Occipital lobe (tissue), 3 donors: ENCODE measurements at places on chromosomes 7 and 10. TPM values are rescaled to one million over a fixed set of nuclear protein-coding genes. Genes with fewer than 3 reads are reported as not detected.

Gene MMD2
- total RNA-seq = 0.94 TPM

DNA sequence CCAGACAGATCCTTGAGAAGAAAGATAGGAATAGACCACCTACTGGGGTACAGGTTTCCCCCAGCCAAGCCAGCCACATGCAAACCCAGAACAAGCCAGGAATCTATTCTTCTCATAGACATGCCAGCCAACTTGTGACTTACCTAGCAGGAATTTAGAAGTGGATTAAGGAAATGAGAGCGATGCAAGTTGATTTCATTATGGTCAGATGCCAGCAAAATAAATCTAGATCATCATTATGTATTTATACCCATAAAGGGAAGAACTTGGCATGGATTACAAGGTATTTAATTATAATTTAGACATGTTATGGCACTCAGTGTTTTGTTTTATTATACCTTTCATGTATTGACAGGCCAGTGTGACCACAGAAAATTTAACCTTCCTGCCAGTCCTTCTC is 32.8 kb downstream of the SLC35G1 start:
- no peak for DNase-seq

GRCh38 chr10:91190388-91190870 is 30.0 kb upstream of the PCGF5 start:
- DNase-seq = no peak

DNA sequence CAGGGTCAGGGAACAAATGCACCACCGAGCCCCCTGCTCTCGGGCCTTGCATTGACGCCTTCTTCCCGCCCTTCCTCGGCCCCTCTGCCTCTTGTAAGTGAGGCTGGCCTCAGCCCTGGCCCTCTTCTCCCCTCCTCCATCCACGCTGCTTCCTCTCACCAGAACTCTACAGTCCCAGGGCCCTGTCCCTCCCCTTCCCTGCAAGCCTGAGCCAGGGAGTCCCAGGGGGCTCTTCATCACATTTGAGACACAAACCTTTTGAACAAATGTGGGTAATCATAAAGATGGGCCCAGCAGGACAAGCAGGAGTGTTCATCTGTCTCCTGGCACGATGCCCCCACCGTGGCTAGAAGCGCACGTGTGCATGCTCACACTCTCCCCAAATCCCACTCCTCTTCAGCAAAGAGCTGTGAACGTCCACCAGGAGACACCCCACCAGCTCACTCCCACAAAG is 57.7 kb downstream of the SLIT1 start:
- DNase-seq = no peak

DNA sequence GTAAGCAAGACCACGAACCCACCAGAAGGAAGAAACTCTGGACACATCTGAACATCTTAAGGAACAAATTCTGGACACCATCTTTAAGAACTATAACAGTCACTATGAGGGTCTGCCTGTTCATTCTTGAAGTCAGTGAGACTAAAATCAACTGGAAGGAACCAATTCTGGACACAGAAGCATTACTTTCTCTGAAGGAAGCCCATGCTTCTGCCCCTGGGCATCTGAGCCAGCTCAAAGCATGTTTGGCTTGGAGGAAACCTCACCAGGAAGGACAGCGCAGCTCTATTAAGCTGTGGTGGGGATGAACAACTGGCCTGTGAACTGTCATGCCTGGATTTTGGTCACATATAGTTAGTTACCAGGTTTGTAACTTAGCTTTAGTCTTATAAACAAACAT is 132.4 kb upstream of the GDF10 start:
- no peak for DNase-seq

DNA sequence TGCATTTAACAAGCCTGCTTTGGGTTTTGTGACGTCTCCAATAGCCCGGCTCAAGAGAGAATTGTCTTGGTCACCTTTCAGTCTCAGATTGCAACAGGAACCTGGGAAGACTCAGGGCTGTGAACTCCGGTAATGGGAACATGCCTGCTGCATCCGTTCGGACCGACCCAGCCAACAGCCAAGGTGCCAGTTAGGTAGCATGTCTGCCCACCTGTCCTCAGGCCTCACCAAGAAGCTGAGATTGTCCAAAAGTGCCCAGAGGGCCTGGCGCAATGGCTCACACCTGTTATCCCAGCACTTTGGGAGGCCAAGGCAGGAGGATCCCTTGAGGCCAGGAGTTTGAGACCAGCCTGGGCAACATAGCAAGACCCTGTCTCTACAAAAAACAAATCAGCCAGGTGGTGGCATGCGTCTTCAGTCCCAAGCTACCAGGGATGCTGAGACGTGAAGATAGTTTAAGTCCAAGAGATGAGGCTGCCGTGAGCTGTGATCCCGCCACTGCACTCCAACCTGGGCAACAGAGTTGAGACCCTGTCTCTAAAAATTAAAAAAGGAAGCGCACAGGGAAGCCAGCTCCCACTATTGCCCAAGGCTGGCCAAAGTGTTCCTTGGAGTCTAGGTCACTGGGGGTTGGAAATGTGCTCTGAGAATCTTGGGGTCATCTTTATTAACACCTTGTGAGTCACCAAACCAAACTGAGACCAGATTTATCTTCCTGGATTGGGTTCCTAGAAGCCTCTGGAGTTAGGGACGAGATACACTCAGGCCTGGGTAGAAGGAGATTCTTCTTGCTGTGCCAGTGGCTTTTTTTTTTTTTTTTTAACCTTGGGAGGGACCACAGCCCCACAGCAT is 26.9 kb downstream of the BAG3 start:
- no peak for DNase-seq

GRCh38 chr10:81820418-81820817 is 54.6 kb upstream of the NRG3 start:
- no peak for DNase-seq

- DNase-seq = no peak
Observed at GRCh38 chr7:145919712-145920111, 196.9 kb upstream of the CNTNAP2 start.

GRCh38 chr7:142535123-142535779 is 214.0 kb upstream of the PRSS1 start:
- DNase-seq = no peak

DNA sequence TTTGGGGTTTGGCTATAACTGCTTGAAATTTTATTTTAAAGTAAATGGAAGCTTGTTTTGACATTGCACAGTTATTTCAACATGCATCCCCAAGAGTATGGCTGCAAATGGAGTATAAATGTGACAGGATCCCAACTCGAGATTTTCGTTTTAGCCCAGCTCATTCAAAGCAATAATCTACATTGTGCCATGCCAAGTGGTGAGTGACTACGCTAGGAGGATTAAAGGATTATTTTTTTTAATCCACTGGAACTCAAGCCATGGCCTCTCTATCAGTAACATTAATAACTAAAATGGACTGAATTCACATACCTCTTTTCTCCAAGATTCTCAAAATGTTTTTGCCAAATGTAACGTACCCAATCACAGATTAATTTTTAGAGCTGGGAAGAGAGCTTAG is 60.6 kb upstream of the AUTS2 start:
- no peak for DNase-seq

DNA sequence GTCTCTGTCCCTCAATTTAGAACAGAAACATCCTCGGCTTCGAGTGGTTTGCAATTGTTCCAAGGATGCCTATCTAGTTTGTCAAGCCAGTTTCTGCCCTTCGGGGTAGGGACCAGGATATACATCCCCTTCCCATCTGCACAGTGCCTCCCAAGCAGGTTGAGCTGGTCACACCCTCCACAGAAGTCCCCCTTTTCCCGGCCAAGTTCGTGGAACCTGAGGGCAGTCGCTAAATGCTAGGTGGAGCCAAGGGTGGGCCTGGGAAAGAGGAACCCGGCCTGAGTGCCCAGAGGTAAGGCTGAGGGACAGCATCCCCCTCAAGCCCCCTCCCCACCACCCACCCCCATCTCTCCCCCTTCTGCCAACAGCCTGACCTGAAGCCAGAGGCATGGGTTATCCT is 62.4 kb upstream of the NANOS1 start:
- no peak for DNase-seq

Gene SP4
- total RNA-seq = 76.6 TPM

Gene STN1
- 3.1 TPM for total RNA-seq

- DNase-seq = no peak
Observed at GRCh38 chr10:80529604-80530003, 8.1 kb upstream of the SH2D4B start.

DNA sequence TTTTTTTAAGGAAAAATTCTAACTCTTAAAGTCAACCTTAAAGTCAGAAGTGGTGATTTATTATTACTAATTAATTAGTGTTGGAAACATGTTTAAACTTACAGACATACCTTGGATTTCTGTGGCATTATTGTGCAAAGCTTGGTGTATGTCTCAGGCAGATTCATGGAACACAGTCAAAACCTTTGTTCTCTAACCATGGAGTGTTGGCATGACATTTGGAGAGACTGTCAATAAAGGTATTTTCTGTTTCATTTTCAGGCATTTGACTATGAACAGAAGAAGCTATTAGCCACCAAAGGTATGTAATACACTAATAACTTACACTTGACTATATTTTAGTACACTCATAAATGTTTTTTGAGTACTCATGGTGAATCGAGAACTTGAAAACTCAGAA is 293.7 kb downstream of the BICC1 start:
- no peak for DNase-seq

Gene PRSS37
- total RNA-seq = not detected

GRCh38 chr10:6446711-6447110 is 133.4 kb downstream of the PRKCQ start:
- DNase-seq = no peak

- DNase-seq = peak; percentile 47
Observed at GRCh38 chr10:21526860-21527597, 1.5 kb upstream of the SKIDA1 start.

DNA sequence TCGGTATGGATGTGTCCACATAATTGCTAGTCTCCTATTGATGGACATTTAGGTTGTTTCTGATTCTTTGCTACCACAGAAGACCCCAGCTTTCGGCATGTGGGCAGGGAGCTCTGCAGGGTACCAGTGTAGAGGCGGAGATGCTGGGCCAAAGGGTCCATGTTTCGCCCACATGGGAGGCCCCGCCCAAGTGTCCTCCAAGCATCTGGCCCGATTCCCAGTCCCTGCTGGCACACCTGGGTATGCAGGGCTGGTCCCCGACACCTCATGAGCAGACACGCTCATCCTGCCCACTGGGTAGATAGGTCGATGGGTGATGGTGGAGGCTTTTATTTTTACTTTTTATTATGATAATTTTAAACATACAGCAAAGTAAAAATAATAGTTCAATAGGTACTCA is 19.4 kb upstream of the TBRG4 start:
- no peak for DNase-seq

DNA sequence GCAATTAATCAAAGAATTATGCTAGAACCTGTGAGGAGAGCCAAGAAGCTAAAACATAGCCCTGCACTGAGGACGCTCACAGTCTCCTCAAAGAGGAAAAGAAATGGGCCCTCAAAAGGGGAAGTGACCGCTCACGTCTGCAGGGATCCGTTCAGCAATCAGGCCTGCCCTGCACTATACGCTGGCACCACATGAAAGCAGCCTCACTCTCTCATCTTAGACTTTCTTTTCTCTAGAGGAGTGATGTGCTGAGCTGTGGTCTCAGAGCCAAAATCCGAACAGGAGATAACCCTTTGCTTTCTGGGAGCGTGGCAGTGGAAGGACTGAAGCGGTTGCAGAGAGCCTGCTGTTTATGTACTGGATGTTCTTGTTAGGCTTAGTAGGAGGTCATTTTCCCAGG is 6.3 kb upstream of the IL2RA start:
- no peak for DNase-seq
